Activated CD4-positive, alpha-beta T cell treated with anti-CD3 and anti-CD28 coated beads for 36 hours (primary cell): ENCODE measurements at places on chromosomes 12 and 14.

GRCh38 chr12:64946132-64946829, 121.8 kb downstream of the TBC1D30 start:
- DNase-seq: no peak

DNA sequence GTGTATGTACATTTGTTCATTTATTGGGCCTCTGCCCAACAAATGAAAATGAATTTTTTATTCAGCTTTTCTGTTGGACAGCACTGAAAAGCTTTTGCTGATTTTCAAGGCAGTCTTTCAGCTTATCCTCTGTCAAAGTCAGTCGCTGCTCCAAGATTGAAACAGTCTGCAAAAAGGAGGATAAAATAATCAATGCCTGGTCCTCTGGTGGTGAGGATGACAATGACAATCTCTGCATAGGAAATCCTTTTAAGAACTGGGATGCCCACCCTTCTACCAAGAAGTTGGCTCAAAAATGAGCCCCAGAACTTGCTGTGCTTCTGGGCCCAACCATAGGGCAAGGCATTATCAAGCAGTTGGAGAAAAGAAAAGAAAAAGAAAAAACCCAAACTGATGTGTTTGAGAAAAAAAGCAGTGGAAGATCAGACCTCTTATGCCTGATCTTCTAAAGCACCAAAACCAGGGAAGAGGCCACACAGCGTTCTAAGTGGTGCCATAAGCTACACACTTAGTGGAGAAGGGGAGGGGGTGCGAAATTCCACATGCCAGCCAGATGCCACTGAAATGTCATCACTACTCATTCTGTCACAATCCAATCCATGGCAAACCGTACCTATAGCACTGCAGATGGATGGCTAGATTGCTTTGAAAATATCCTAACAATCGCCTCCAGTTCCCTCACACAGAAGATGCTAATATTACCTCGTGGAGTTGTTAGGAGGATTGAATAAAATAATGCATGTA, 69.0 kb upstream of the DUSP6 start:
- no peak for DNase-seq

GRCh38 chr12:4434706-4435425, 10.7 kb downstream of the FGF6 start:
- DNase-seq: no peak

- peak; percentile 50 for DNase-seq
These were observed at the start of gene ANKS1B for GRCh38 chr12:99984271-99985128. ANKS1B (minus strand) TSS chr12:99984936; CDS start chr12:99984237, 699 bp downstream.

GRCh38 chr14:77738559-77739250, 22.3 kb downstream of the SNW1 start:
- DNase-seq: peak; percentile 56

DNA sequence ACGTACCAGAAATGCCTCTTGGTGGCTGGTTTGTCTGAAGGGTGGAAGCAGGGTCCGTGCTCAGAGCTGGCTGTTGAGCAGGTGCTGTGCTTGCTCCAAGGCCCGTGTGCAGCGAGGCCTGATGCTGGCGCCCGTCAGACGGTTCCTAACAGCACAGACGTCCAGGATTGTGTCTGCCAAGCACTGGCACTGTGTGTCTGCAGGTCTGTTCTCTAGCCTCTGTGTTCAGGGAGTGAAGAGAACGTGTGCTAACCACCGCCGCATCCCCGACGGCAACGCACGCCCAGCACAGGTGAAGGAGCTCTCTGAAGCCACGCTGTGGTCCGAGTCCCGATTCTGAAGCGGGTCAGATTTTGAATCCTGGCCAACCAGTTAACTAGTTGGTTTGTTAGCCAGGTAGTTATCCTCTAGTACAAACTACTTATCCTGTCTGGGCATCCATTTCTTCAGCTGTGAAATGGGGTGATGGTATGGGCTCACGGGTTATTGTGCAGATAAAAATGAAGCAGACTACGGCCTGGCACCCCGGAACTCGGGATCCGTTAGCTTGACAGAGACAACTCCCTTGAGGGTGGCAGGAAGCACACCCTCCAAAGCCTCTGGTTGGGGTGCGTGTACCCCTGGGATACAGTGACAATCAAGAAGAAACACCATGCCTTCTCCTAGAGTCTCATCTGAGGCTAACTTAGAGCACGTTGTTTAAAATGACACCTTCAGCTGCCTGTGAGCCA, 18.6 kb upstream of the TDRD9 start:
- no peak for DNase-seq

- peak; percentile 79 for DNase-seq
These were observed 95.6 kb downstream of the GAS2L3 start for GRCh38 chr12:100668945-100669536.
